Prostate gland (tissue), 2 donors: ENCODE measurements at places on chromosomes 3 and 15. TPM values are rescaled to one million over a fixed set of nuclear protein-coding genes. Genes with fewer than 3 reads are reported as not detected.
A peak's percentile ranks its signal among the peaks of the same experiment; 100 is the strongest.

DNA sequence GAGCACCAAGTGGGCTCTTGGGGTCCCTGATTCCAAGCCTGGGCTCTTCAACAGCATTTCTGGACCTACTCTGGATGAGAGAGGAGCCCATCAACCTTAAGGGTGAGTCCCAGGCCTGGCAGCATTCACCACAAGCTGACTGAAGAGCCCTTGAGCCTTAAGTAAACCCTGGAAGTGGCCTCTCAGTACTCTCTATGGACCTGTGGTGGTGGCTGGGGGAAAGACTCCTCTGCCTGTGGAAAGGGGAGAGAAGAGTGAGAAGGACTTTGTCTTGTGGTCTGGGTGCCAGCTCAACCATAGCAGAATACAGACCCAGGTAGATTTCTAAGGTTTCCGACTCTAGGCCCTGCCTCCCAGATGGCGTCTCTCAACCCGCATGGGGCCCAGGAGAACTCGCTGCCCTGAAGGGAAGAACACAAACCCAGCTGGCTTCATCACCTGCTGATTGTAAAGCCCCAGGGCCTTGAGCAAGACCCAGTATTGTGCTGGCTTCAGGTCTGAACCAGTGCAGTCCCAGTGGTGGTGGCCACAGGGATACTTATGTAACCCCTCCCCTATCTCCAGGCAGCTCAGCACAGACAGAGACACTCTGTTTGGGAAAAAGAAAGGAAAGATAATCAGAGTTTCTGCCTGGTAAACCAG lies 71.4 kb downstream of the TFDP2 start:
- H3K36me3 ChIP-seq: no peaks in the 10 kb centered on the region
- H3K4me1 ChIP-seq: no peaks in the 10 kb centered on the region
- no peak overlapping the region for H3K27ac ChIP-seq
- H3K27me3 ChIP-seq: no peaks in the 10 kb centered on the region
- no peak overlapping the region for H3K4me3 ChIP-seq
- DNase-seq: no peak

DNA sequence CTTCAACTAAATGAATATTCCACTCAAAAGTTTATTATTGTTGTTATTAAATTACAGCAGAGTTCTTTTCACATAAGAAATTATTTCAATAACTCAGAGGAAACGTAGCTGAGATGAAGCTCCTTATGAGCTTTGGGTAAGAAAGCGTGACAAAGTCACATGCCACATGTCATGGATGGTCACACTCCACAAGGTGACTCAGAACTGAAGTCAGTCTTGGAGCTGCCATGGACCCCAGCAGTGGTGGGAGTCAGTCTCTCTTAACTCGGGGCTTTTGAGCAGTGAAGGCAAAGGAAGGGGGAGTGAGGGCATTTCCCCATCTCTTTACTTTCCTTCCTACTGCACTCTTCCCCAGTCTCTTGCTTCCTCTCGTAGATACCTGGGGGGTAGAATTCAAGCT lies 87.5 kb upstream of the FAM3D start:
- DNase-seq: no peak
- H3K4me3 ChIP-seq: no peak overlapping the region
- no peaks in the 10 kb centered on the region for H3K27me3 ChIP-seq
- H3K4me1 ChIP-seq: no peaks in the 10 kb centered on the region
- H3K36me3 ChIP-seq: no peaks in the 10 kb centered on the region

- no peak overlapping the region for H3K27ac ChIP-seq
- H3K4me3 ChIP-seq: no peak overlapping the region
- H3K36me3 ChIP-seq: no peaks in the 10 kb centered on the region
- DNase-seq: no peak
Measured at GRCh38 chr15:77568014-77568972, 64.4 kb downstream of the LINGO1 start.

DNA sequence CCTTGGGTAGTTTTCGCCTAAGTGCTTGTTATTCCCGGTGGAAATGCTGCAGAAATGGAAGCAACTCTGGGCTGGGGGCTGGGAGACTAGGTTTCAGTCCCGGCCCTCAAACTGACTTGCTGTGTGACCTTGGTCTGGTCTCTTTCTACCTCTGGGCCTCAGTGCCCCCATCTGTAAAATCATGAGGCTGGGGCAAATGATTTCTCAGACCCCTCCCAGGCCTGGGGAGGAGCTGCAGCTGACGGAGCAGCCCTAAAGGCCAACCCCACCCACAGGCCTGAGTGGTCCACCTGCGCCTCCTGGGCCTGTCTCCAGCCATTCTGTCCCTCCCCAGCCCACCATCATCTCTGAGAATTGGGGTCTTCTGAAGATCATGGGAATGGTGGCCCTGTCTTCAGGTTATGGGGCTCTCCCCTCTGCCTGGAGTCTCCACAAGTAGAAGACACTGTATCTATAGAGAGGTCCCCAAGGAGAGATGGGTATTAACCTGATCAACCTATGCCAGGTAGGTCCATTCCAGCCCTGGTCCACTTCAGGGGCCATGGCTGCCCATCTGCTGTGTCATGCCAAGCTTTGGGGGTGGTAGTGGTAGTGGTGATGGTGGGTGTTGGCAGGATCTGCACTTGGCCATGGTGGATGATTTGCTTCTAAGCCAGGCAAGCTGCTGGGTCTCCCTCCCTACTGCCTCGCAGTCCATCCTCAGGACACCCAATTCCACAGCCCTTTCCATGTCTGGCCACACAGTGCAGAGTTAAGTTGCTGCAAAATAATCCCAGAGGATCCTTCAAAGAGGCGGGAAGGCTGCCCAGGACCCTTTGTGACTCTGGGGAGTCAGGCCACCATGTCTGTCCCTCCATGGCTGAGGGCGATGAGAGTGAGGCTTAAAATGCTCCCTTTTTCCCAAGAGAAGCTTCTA lies 46.0 kb downstream of the ITGA11 start:
- no peaks in the 10 kb centered on the region for H3K27me3 ChIP-seq
- no peaks in the 10 kb centered on the region for H3K4me1 ChIP-seq
- no peaks in the 10 kb centered on the region for H3K36me3 ChIP-seq
- peak; percentile 2 for DNase-seq
- H3K27ac ChIP-seq: no peak overlapping the region
- H3K4me3 ChIP-seq: no peak overlapping the region

DNA sequence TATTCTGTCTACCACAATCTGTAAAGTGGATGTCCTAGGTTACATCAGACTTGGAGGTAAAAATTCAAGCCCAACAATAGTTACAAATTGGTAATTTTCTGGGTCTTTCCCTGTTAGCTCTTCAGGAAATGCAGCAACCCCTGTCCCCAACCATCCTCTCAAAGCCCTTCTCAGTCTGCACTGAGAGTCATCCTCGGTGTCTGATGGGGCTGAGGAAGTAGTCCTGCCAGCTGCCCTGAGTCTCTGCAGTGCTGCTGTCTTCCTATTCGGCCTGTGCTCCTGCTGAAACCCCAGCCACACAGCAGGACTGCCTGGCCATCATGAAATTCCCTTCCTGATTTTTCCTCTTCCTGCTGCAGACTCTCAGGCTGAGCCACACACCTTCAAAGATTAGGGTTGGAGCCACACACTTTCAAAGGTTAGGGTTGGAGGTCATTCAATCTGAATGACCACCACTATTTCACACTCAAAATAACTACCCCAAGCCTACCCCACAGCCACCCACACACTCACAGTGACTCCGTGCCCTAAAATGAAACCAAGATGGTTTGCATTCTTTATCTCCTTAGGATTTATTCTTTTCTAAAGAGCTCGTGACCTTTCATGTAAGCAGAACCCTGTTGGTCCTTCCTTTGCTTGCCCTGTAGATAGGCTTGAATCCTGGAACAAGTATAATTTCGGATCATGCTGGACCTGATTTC lies 17.6 kb downstream of the TRIM42 start:
- H3K27me3 ChIP-seq: no peaks in the 10 kb centered on the region
- H3K27ac ChIP-seq: no peak overlapping the region
- H3K36me3 ChIP-seq: no peaks in the 10 kb centered on the region
- no peak overlapping the region for H3K4me3 ChIP-seq
- H3K4me1 ChIP-seq: no peaks in the 10 kb centered on the region

GHSR gene
- not detected for total RNA-seq

DNA sequence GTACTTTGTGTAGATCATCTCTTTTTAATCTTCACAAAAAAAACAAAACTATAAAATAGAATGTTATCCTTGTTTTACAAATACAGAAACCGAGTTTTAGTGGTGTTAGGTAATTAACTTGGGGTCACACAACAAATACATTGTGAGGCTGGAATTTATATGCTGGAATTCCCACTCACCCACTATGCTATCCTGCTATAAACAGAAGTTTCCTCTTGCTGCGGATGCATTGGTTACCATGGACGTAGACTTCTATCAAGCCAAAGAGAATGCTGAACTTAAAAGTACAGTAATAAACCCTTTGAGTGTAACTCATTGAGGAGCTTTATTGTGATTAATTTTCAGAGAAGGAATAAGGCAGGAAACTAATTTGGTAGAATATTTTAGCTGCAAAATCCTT lies 9.2 kb downstream of the SNAP23 start:
- no peak for DNase-seq
- no peak overlapping the region for H3K27ac ChIP-seq
- H3K4me1 ChIP-seq: no peaks in the 10 kb centered on the region
- no peaks in the 10 kb centered on the region for H3K27me3 ChIP-seq
- no peak overlapping the region for H3K4me3 ChIP-seq

DNA sequence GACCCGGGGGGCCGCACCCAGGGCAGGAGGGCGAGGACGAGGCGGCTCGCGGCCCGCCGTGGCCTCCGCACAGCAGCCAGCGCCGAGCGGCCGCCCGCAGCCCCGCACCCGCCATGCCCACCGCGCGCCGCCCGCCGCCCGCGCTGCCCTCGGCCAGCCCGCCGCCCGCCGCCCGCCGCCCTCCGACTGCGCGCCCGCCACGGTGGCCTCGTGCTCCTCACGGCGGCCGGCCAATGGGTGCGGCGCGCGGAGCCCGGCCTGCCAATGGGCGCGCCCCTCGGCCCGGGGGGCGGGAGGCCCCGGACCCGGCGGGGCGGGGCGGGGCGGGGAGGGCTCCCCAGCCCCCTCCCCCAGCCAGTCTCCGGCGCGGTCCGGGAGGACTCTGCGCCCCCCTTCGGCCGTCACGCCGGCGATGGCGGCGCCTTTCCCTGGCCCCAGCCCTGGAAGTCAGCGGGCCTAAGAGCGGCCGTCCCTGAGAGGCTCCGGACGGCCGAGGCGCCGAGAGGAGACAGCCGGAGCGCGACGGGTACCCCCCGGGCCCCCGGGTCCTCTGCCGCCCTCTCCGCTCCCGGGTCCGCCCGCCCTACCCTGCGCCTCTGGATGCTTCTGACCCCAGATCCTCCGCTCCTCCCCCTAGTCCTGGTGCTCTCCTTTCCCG lies at the start of gene NT5DC2:
NT5DC2 (minus strand) TSS at position 235 of the 658 bp plus-strand sequence; CDS start at position 115, 120 bp downstream.
- peak within 1 kb of the TSS; percentile 80 for H3K27ac ChIP-seq
- H3K4me3 ChIP-seq: peak within 1 kb of the TSS; percentile 54
- H3K36me3 ChIP-seq: no peaks in the 10 kb centered on the region
- peaks cover 16% of the 10 kb centered on the region for H3K4me1 ChIP-seq
- H3K27me3 ChIP-seq: no peaks in the 10 kb centered on the region

CCR2 gene
- total RNA-seq: 1.0 TPM

- no peaks in the 10 kb centered on the region for H3K27me3 ChIP-seq
- H3K4me1 ChIP-seq: no peaks in the 10 kb centered on the region
- no peaks in the 10 kb centered on the region for H3K36me3 ChIP-seq
- H3K4me3 ChIP-seq: no peak overlapping the region
Measured at GRCh38 chr3:85427467-85427866, 468.7 kb downstream of the CADM2 start.

DNA sequence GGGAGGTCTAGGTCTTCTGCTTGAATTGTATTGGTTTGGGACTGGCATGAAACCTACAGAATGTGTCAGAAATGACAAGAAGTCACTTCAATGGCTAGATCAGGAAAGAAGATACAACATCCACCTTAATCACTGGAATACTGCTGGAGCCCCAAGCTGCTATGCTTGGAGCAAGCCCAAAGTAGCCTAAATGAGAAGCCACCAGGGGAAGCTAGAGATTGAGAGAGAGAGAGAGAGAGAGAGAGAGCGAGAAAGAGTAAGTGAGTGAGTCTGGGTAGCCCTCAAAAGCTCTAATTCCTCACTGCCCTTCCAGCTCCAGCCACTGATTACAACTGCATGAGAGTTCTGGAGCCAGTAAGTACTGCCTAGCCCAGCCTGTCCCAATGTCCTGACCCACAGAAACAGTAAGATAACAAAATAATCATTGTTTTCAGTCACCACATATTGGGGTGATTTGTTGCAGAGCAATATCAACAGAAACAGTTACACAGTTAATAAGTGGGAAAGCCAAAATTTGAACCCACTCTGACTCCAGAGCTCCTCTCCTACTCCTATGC lies 529.2 kb upstream of the GOLIM4 start:
- H3K36me3 ChIP-seq: no peaks in the 10 kb centered on the region
- no peak for DNase-seq
- no peaks in the 10 kb centered on the region for H3K27me3 ChIP-seq
- no peak overlapping the region for H3K27ac ChIP-seq
- no peaks in the 10 kb centered on the region for H3K4me1 ChIP-seq

DUOXA2 gene
- not detected for total RNA-seq

P3H2 gene
- total RNA-seq: 82.8 TPM

RHOV gene
- 11.7 TPM for total RNA-seq

- H3K36me3 ChIP-seq: no peaks in the 10 kb centered on the region
- no peaks in the 10 kb centered on the region for H3K27me3 ChIP-seq
- H3K4me3 ChIP-seq: no peak overlapping the region
- no peak overlapping the region for H3K27ac ChIP-seq
- no peaks in the 10 kb centered on the region for H3K4me1 ChIP-seq
Measured at GRCh38 chr3:119898478-119899191, 116.7 kb downstream of the NR1I2 start.

DNA sequence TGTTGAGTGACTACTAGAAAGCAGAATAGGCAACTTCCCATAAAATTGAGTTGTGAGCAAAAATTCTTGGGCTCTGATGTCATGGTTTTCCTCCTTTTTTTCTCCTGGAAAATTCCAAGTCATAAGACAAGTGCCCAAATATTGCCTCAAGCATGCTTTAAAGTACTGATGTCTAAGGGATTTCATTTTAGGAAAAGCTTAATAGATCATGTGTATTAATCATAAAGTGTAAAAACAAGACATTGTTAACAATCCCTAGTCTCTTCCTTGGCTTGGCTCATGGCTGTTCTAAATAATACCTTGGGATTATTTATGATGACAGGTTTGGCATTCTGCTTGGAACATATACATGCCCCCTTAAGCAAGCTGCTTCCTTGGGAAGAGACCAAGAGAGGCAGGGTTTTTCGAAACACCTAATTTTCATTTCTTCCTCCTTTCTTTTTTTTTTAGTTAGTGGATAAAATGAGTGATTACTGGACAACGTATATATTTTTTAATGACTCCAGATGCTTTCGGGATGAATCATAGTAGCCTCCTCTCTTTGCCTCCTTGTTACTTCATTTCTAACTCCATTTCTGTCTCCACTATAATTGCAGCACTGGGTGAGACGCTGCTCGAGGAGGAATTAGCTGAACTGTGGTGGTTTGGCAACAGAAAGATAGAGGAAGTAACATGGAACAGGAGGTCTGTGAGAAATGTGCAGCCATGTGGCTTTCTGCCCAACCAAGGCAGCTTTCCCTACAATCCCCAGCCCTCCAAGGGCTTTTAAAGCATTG lies 104.9 kb downstream of the TPRG1 start:
- no peaks in the 10 kb centered on the region for H3K36me3 ChIP-seq
- H3K4me1 ChIP-seq: no peaks in the 10 kb centered on the region
- peak overlapping the region; percentile 7 for H3K27ac ChIP-seq
- no peak overlapping the region for H3K4me3 ChIP-seq
- peak; percentile 15 for DNase-seq

ABHD2 gene
- total RNA-seq: 111 TPM

- no peaks in the 10 kb centered on the region for H3K4me1 ChIP-seq
- no peak overlapping the region for H3K4me3 ChIP-seq
- no peak overlapping the region for H3K27ac ChIP-seq
Measured at GRCh38 chr3:170484869-170485268, 66.2 kb downstream of the CLDN11 start.

RBPMS2 gene
- total RNA-seq: 2.3 TPM

NECTIN3 gene
- total RNA-seq: 63.8 TPM
